ENCODE measurements at places on chromosomes 6 and 20.

DNA sequence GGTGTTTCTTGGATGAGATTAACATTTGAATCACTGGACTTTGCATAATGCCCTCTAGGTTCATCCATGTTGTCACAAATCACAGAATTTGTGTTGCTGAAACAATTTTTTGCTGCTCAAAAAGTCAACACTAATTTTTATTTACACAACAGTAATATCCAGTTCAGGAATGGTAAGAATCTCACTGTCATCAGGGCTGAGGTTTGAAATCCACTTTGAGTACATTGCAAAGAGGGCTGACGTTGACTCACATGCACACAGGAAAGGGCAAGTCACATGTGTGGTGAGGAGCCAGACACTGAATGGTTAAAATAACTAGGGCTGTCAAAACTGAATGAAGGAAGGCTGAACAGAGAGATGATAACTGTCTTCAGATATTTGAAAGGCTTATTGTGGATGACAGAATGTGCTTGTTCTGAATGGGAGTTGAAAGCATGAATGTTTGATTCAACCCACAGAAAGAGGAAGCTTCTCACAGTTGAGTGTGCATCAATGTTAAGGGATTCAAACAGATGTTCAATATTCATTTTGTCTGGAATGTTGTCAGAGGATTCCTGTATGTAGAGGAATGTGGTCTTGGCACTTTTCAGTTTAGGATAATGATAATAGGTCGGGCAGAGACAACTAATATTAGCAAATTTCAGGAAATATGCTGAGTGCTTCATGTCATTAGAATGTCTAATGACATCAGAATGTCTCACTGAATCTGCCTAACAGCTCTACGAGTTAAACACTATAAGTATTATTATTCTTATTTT, 3.6 kb upstream of the ADGRG6 start:
- DNase-seq = peak; percentile 85

GRCh38 chr20:64217539-64218221, 37.9 kb upstream of the PCMTD2 start:
- DNase-seq = no peak

DNA sequence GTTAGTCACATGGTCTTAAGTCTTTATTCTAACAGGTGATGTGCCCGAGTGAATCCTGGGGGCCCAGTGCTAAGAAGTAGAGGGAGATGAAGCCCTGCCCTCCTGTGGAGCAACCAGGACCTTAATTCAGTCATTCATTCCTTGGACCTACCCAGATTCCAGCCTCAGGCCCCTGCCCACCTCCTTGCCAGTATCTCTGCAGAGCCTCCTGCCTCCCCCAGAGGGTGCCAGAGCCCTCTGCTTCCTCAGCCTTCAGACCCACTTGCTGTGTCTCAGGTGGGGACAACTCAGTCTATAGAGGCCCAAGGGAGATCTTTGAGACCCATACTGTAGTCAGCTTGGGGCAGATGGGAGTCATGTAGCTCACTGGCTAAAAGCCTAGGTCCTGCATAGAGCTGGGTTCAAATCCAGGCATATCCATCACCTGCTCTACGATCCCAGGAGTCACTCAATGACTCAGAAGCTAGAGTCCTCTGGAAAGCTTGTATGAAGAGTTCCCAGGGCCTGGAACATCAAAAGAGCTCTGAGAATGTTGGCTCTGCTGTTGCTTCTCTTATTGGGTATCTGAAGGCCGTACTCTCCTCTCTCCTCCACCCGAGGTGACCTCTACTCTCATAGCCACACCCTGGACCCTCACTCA, 3.9 kb upstream of the SIGLEC1 start:
- DNase-seq = peak; percentile 37

DNA sequence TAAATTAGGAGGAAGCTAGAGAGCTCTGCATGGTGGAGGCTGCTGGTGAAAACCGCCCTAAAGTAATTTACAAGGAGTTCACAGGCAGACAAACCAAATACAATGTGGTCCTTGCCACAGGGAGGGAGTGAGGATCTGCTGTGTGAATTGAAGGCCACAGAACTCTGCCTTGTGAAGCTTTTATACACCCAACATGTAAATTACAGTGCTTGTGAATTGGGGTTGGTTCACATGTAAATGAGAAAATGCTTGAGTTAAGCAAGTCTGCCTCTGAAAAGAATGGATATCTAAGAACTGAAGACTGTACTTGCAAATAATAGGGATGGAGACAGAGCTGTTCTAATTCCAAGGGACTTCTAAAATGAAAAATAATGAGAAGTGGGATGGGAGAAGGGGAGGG, 194.2 kb downstream of the SLC35F1 start:
- DNase-seq = no peak

DNA sequence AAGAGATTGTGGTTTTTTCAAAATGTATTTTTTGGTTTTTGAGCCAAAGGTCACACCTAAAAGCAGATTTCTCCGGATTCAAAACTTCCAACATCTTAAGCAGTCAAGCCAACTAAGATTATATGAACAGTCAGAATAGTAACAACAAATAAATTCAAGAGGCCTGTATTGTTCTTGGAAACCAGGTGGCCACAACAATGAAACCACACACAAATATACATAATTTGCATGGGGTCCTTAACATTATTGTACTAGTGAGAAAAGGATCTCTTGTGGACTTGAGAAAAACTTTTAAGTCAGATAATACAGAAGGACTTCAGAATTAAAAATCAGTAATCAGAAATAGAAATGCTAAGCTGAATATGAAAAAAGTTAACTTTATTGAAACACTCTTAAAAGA, 40.6 kb downstream of the NOL7 start:
- DNase-seq = no peak

- no peak for DNase-seq
These were observed 214.9 kb upstream of the GMDS start for GRCh38 chr6:2460216-2460745.

DNA sequence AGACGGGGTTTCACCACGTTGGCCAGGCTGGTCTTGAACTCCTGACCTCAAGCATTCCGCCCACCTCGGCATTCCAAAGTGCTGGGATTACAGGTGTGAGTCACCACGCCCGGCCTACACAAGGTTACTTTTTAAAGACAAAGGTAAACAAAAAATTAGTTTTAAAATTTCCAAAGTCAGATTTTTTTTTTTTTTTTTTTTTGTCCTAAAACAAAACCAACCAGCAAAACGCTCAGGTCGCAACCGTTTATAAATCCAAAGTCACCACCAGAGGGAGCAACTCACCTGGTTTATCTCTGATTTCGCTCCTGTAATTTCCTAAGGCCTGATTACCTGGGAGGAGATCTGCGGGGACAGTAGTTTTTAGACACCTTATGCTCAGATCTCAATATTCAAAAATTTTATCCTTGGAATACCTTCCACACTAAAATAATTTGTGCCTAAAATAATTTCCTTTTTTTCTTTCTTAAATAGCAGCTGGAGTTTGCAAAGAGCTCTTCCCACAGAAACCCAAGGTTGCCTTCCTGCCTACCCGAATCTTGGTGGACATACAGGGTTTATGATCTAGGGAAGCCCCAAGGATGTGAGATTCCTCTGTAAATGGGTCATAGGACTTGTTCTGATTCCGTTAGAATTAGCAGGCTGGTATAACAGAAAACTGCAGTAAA, 19.8 kb upstream of the TREM1 start:
- peak; percentile 49 for DNase-seq

DNA sequence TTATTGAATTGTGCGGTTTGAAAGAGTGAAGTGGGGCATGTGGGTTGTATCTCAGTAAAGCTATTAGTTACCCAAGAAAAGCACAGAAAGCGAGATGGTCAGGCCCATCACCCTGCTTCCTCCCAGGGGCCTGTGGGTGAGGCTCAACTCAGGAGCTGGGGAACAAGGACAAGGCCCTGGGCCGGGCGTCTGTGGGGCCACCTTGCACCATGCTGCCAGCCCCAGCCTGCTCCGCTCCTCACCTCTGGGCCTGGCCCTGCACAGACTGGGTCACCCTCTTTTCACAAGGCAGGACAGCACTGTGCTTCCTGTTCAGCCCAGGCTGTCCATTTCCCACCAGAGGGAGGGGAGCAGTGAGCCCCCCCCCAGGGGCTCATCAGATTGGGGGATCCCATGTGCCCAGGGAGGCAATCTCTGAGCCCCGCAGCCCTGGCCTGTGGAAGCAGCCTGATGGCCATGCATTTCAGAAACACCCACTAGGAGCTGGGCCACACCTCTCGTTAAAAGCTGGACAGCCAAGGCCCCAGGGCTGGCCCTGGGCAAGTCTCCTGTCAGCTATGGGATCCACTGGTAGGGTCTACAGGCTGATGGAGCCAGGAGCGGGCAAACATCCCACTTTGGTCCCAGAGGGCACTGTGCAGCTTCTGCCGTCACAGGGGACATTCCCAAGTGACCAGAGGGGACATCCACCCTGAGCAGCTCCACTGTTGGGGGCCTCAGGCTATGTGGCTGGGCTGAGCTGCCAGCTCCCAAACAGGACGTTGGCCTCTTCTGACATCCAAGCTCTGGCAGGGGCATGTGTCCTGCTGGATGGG, 55.9 kb downstream of the YTHDF1 start:
- no peak for DNase-seq

DNA sequence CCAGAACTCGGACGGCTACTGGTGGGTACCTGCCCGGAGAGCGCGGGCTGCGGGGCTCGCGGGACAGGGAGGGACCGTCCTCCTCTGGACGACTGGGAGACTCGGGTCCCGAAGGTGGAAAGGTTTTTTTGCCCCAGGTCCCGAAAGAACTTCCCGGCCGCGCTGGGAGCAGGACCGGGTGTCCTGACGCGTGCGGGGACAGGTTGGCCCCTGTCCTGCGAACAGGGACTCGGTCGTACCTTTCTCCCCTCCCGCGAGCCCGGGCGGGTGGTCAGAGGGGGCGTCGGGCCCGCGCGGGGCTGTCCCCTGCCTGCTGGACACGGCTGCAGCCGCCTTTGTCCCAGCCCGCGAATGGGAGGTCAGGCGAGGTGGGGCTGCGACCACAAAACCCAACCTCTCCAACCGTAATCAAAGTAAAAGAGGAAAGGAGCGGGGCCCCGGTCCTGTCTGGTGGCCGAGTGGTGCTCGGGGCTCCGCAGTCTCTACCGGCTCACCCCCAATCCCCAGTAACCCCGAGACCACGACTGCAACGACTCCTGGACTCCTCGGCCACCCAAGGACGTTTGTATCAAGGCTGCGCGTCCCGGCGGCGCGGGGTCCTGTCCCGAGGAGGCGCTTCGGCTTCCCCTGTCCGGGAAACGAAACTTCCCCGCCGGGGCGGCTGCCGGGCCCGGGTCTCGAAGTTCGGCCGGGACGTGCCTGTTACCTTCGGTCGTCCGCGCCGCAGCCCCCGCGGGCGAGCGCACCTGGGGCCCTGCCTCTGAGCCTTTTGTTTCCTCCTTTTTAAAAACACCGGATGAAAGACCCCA, 798 bp downstream of the DSP start:
- DNase-seq = no peak

- no peak for DNase-seq
These were observed 180.6 kb downstream of the FOXA2 start for GRCh38 chr20:22403632-22404361.

GRCh38 chr6:154861825-154862224, 128.6 kb downstream of the SCAF8 start:
- DNase-seq = no peak

GRCh38 chr20:17887331-17888030, 81.1 kb downstream of the SNX5 start:
- DNase-seq = no peak

DNA sequence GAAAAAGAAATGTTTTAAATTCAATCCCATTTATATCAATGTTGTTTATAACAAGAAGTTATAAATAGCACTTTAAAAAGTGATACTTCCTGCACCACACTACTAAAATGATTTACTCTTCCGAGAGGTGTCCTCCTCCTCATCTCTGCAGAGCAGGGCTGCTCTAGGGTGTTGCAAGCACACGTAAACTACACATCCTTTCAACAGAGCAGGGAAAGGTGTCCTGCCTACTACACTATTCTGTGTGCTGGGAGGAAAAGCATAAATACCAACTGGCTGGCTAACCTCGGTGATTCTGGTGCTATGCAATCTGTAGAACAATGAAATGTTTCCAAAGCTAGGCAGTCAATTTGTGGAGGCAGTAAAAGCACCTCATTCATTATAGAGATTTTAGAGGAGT, 89.5 kb upstream of the MAP7 start:
- DNase-seq = no peak

GRCh38 chr20:49969946-49970345, 12.8 kb upstream of the SNAI1 start:
- DNase-seq = no peak

DNA sequence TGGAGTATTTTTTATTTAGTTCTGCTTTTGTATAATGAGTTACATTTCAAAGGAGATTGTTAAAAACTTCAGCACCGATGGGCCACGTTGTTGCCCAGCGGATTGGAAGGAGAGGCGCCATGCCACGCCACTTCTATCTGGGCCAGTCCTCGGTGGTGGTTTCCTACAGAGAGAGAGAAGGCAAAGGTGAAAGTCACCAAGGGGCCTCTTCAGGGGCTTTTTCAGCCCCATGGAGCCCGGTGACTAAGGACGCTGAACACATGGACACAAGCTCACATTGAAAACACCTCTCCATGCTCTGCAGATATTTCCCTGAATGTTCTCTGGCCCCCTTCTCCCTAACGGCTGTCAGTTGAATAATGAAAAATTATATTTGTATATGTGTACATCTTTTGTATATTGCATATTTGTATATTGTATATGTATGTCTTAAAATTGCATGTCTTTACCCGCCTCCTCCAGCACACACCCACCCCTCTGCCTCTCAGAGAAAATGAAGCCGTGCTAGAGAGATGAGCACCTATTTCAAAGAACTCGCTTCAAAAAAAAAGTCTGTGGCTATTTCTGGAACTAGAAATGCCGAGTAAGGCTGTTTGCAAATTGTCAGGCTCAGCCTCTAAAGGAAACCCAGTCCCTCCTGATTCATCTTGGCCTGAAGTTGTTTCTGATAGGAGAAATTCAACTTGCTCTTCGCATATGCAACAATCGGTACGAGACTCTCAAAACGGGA, 91.9 kb upstream of the CDH4 start:
- DNase-seq = no peak

GRCh38 chr6:88982720-88983119, 19.3 kb upstream of the RNGTT start:
- DNase-seq = peak; percentile 79

GRCh38 chr20:7571101-7571500, 369.2 kb downstream of the HAO1 start:
- DNase-seq = no peak

GRCh38 chr6:3449750-3450305, 7.0 kb downstream of the SLC22A23 start:
- DNase-seq = no peak

DNA sequence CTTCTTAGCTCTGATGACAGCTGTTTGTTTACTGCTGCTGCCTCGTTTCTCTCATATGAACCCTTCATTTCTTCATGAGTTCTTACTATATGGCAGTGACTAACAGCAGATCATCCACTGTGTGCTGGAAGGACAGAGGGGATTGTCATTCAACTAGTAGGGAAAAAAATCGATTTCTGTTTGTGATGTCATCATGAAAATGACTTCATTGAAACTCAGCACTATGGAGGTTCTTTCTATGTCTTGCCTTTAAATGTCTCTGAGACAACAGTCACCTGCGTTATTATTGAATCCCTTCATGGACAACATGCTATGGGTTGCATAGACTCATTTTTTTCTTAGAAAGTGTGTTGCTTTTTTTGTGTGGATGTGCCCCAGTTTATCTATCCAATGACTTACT, 394.4 kb downstream of the DOK5 start:
- no peak for DNase-seq

- peak; percentile 35 for DNase-seq
These were observed 53.8 kb downstream of the ABHD12 start for GRCh38 chr20:25336561-25337422.
